Left ventricle myocardium inferior (tissue), 1 donor: ENCODE measurements at places on chromosomes 12 and 14. TPM values are rescaled to one million over a fixed set of nuclear protein-coding genes. Genes with fewer than 3 reads are reported as not detected.

DNA sequence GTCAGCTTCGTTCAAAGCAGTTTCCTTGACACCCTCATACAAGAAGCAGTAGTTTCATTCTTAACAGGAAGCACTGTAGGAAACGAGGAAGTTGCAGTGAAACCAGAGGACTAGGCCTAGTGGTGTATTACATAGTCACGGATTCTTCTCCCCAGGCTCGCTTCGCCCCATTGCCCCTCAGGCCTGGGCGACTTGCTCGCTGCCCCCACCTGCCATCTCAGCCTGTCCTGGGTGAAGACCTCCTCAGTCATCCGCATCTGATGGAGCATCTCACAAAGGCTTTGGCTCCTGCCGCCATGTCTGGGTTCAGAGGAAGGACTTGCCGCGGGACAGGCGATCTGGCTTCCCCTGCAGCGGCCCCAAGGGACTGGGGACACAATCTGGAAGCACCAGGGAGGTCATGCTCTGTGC lies 93.5 kb downstream of the LMNTD1 start:
- DNase-seq: peak; percentile 23

DNA sequence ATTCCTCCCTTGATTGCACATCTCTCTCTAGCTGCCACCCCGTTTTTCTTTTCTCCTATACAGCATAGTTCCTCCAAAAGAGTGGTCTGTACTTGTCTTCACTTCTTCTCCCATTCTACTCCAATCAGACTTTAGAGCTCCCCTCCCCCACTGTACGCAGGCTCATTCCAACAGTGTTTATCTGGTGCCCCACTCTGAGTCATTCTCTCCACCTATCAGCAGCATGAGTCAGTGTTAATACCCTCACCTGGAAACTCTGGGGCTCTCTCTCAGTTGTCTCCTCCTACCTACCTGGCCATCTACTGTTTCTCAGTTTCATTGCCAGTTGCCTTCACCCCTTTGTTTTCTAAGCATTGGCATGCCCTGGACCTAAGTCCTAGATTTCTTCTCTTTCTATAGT lies 175.1 kb upstream of the ARHGAP5 start:
- no peak for DNase-seq

Gene C14orf132
- total RNA-seq: 4.8 TPM

DNA sequence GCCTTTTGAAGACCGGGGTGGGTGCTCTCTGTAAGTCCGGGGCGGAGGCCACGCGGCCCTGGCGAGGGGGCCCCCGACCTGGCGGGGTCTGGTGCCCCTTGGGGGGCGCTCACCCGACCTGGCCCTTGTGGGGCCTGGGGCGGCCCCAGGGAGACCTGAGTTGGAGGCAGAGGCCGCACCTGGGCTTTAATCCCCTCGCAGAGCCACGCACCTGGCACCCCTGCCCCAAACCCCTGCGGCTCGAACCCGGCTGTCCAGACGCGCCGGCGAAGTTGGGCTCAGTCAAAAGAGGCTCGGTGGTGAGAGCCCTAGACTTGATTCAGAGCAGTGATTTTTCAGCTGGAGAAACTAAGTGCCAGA lies 267 bp downstream of the CFAP251 start:
- DNase-seq: no peak

GRCh38 chr12:49897276-49897675 lies 6.4 kb downstream of the FAIM2 start:
- no peak for DNase-seq

DNA sequence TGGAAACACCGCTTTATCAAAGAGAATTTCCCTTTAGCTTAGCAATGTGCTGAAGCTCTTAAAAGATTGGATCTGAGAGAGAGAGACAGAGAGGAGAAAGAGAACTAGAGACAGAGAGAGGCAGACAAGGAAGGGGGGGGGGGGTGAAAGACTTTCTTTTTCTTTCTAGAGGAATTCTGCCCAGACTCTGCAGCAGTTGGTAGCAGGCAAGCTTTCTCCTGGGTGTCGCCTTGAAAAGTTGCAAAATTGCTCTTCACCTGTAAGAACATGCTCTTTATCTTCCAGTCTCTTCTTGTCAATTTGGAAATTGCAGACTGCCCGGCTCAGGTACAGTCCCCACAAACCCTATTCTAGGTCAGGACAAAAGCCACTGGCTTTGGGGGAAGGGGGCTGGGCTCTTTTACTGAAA lies 2.9 kb upstream of the OTX2 start:
- DNase-seq: no peak

Gene TPH2
- total RNA-seq: not detected
